BJ (cell line): ENCODE measurements at places on chromosomes 12 and 14. TPM values are rescaled to one million over a fixed set of nuclear protein-coding genes. Genes with fewer than 3 reads are reported as not detected.

INHBE gene
- 23.1 and 23.9 TPM in 2 replicates for polyA plus RNA-seq

GPR68 gene
- polyA plus RNA-seq: 0.20 and 0.45 TPM in 2 replicates

HHIPL1 gene
- polyA plus RNA-seq: 1.7 and 2.5 TPM in 2 replicates

ZFHX2 gene
- 0.28 and 0.32 TPM in 2 replicates for polyA plus RNA-seq

ACOT6 gene
- polyA plus RNA-seq: not detected in 2 replicates
